LHCN-M2 (cell line): ENCODE measurements at places on chromosomes 7 and 10. TPM values are rescaled to one million over a fixed set of nuclear protein-coding genes. Genes with fewer than 3 reads are reported as not detected.

ELMO1 gene
- not detected in 2 replicates for total RNA-seq

MYH16 gene
- not detected in 2 replicates for total RNA-seq

DRGX gene
- total RNA-seq: not detected in 2 replicates

DNA sequence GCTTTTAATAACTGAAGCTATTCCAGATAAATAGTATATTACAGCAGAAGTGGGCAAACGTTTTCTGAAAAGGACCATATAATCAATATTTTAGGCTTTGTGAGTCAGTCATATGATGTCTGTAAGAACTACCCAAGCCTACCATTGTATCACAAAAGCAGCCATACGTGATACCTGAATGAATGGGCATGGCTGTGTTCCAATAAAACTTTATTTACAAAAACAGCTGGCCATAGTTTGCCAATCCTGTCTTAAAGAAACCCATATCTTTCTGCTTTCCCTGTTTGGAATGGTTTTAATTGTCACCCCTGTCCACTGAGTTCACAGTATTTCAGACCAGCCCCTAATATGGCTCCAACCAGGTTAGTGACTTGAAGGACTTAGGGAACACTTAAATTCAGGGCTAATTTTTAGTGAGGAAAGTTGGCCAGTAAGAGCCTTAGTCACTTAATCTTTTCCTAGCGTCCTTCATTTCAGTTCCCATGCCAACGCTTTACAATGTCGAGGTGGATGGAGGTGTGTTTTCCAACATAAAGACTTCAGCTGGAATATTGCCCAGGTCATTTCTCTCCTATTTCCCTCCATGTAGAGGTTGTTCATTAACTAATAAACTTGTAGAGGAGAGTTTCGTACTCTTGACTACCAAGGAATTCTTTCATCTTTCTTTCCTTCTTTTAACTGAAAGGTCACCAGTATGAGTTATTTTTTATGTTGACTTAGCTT lies 184.5 kb downstream of the TRIL start:
- no peak for DNase-seq

EMX2 gene
- total RNA-seq: not detected in 2 replicates

FZD1 gene
- total RNA-seq: 48.3 and 58.5 TPM in 2 replicates

SLC13A4 gene
- 0.06 TPM in 1 of 2 replicates, not detected in the other for total RNA-seq

MMD2 gene
- not detected in 2 replicates for total RNA-seq

- DNase-seq: no peak
These were observed 19.0 kb downstream of the LRRC17 start for GRCh38 chr7:102931757-102932156.

FAM131B gene
- total RNA-seq: 1.1 and 1.5 TPM in 2 replicates

DNA sequence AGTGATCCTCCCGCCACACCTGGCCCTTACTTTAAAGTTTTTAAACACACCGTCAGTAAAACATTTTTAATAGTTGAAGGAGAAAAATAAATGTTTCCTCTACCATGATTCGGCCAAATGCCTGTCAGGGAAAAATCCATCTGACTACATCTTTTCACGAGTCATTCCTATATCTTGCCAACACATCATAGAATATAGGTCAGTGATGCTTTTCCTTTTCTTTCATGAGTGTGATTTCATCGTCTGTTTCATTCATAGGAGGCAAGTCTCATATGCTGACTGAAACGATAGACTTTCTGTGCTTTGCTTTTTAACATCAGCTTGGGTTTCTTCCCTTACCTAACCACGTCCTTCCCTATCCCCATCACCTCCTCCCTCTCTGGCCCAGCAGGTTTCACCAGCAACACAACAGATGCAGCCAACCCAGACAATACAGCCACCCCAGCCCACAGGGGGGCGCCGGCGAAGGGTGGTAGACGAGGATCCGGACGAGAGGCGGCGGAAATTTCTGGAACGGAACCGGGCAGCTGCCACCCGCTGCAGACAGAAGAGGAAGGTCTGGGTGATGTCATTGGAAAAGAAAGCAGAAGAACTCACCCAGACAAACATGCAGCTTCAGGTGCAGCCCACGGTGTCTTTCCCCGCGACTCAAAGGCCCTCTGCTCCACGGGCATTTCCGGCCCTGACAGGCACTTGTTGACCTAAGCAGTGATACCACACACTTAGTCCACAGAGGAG lies 149.2 kb downstream of the TRIL start:
- DNase-seq: peak; percentile 66

UCN3 gene
- not detected in 2 replicates for total RNA-seq

DNA sequence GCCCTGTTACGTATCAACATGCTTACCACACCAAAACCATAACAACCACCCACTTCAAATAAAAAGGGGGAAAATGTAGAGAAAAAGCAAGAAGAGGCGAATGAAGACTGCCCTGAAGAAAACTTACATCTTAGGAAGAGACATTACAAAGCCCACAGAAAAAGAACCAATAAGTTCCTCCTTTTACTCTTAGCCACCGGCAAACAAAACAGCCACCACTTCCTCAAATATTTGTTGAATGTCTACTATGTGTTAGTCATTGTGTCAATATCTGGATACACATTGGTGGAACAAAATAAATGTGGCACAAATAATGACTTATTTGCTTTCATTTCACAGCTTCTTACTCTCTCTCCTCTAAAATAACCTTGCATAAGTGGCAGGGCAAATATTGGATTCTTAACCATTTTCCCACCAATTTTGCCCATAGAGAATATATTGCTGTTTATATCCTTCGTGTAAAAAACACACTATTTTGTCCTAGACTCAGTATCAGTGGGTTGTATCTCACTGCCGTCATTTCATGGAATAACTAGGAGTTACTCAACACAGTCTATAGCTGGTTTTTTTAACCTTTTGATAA lies 106.8 kb downstream of the ANK3 start:
- peak; percentile 85 for DNase-seq

MACROH2A2 gene
- total RNA-seq: 13.3 and 14.5 TPM in 2 replicates

ACSL5 gene
- total RNA-seq: 0.29 and 0.71 TPM in 2 replicates

GRCh38 chr7:115013886-115014285 lies 92.0 kb downstream of the MDFIC start:
- DNase-seq: no peak

DNA sequence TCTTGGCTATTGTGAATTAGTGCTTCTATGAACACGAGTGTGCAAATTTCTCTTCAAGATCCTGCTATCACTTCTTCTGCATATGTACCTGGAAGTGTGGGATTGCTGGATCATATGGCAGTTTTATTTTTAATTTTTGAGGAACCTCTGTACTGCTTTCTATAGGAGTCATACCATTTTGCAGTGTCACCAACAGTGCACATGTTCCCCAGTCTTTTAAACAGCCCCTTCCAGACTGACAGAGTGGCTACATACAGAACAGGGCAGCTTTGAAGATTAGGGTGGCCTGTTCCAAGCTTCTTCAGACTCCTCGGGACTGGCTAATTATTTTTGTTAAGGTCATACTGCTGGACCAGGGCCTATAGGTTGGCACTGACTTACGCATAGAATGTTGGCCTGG lies 82.9 kb downstream of the AUTS2 start:
- DNase-seq: no peak

DNA sequence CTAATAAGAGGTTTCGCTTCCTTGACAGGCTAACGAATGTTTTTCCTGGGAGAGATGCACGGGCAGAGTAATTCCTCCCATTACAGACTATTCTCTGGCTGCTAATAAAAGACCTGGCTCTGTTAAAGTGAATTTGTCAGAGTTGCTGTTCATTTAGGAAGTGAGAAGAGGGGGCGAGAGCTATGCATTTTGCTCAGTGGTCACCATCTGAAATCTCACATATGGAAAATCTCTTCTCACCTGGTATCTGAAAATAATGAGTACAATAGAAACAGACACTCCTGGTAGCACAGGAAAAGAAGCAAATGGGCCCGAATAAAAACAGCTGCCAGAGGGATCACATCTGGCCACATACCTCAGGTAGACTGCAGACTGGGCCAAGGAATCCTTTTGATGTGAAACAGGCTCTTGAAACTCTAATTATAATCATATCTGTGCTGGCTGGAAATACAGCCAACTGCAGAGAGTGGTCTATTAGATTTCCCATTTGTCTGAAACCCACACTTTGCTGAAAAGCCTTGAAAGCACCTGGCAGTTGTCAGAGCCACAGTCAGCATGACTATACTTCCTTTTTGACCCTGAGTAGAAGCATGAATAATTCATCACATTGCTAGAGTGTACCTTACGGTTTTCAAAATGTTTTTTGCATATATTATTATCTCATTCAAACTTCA lies 33.6 kb downstream of the AOAH start:
- no peak for DNase-seq

DNA sequence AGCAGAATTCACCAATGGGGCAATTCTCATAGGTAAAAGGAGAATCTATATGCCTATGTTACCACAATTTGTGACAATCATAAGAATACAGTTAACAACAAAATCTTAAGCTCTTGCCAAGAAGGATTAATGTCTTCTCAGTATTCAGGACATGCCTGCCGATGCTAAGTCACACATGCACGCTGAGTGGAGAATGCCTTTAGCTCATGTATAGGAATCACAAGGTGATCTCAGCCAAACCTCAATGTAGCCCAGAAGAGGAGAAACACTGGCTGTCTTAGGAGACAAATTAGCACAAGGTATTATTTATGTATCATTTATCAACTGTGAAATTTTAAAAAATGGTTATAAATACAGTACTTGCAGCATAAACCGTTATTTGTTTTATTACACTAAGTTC lies 2.7 kb downstream of the HTR7 start:
- DNase-seq: no peak

- no peak for DNase-seq
These were observed 114.5 kb upstream of the CDCA7L start for GRCh38 chr7:22060197-22060596.

SAMD9 gene
- 26.7 and 37.3 TPM in 2 replicates for total RNA-seq

- no peak for DNase-seq
These were observed 326.9 kb downstream of the PLXNA4 start for GRCh38 chr7:132249256-132249971.

DNA sequence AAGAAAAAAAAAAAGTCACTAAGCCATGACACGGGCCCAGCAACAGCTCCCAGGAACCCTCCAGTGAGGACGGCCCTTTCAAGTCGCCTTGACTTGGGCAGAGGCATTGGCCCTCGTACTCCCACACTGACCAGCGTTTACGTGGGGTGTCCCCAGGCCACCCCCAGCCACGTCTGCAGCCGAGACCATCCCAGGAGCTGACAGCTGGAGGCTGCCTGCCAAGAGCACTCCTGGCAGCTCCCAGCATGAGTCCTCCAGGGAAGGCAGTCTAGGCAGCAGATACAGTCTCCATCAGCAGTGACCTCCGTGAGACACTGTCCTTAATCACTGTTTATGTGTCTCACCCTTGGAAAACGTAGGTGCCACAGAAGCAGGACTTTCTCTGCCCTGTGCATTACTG lies 86.5 kb downstream of the PROSER2 start:
- DNase-seq: no peak

GRCh38 chr10:18607503-18608378 lies 43.6 kb downstream of the NSUN6 start:
- peak; percentile 85 for DNase-seq

OR2F2 gene
- total RNA-seq: not detected in 2 replicates

DNA sequence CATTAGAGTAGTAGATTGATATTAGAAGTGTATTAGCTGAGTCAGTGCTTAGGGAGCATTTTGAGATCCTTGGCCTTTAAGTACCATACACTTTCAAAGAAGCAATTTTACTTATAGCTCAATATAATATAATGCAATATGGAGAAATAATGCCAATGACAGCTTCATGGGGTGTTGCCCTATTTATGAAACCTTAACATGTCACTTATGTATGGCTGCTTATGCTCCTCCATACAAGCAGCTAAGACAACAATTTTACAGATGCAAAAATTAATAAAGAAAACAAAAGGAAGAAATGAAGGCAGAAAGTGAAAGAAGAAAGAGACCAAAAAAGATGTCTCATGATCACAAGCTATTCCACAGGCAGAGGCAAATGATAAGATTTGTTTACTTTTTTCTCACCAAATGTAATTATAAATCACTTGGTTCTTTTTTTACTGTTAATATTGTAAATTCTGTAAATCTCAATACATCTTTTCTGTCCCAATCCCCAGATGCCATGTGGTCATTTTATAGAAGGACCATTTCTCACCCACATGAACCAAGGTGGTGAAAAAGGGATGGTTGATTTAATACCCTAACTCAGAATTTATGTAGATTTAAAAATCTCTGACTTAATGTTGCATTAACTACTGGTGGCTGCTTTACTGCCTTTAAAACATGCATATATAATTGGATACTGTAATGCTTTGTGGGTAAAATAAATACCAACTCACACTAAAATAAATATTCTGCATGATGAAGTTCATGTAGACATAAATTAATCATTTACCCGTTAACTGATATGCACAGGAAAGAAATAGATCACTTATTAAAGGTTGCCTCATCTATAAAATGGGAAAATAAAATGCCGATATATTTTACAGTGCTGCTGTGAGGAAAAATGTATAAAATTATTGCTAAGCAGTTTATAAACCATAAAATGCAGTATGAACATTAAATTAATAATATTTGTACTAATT lies 33.5 kb upstream of the RHOBTB1 start:
- DNase-seq: no peak

DNA sequence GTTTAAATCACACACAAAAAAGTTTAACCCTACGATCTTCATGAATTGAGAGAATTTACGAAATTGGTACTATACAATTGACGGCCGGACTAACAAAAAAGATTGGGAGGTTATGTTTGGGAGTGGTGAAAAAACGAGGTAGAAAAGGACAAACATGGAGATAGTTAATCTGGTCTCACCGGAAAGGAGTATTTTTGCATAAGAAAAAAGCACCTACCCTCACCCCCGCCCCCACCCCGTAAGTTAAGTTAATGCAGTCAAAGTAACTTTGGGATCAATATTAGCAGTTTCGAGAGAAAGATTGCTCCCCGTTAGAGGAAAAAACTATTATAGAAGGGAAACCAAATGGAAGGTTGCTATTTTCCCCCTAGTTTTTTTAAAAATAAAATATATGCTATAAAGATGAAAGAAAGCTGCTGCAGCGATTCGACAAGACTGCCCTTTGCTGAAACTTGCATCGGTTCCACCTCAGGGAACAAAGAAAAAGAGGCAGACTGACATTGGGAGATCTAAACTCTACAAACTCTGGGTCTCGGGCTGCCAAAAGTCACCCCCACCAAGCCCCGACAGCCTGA lies 3.5 kb downstream of the SP8 start:
- DNase-seq: no peak

DNA sequence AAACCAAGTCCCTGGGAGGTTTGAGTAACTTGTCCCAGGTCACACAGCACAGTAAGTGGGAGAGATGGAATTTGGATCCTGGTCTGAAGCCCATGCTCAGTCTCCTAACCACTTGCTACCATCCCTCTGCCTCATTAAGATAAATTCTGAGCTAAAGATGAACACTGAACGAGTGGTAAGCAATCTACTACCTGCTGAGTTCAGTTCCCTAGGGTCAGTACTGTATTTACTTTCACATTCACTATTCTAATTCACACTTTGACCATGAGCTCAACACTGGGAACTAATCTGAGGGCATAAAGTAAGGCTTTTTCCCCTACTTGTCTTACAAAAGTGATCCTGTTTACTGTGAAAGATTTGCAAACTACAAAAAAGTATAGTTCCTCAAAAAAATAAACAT lies 2.4 kb downstream of the UROS start:
- DNase-seq: no peak

DNA sequence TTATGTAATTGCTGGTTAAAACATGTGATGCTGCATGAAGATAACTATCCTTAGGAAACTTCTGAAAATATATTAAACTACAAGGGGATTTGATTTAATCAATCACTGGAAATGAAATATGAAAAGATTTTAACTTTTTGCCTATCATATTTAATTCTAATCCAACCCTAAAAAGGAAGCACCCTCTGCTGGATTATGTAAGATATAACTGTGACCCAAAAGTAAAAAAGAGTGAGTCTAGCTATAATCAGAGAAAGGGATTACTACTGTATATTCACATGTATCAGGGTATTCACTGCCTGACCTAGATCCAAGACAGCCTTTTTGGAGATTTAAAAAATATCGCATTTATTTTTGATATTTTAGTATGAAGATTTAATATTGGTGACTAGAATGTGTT lies 295.5 kb downstream of the MDFIC start:
- peak; percentile 21 for DNase-seq

ST8SIA6 gene
- total RNA-seq: 0.32 and 0.57 TPM in 2 replicates
